CD4-positive, alpha-beta T cell treated with Interleukin-15 for 4 hours (primary cell): ENCODE measurements at places on chromosomes 1 and 21.

DNA sequence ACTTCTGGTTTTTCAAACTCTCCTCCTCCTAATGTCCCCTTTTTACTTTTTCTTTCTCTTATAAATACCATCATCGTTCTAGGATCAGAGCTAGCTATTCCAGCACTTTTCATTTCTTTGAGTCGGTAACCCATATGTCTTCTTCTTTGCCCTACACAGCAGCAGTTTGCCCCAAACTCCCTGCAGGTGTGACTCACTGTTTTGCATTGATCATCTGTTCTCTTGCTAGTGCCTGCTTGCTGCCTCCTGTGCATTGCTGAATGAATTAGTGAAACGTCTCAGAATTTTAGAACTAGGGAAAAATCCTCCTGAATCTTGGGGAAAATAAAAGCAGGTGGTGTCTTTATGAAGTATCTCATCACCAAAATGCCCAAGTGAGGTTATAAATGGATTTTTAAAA is 21.7 kb downstream of the KCNK2 start:
- DNase-seq: no peak

- DNase-seq: no peak
Measured at GRCh38 chr1:3033790-3034090, 12.5 kb downstream of the ACTRT2 start.

DNA sequence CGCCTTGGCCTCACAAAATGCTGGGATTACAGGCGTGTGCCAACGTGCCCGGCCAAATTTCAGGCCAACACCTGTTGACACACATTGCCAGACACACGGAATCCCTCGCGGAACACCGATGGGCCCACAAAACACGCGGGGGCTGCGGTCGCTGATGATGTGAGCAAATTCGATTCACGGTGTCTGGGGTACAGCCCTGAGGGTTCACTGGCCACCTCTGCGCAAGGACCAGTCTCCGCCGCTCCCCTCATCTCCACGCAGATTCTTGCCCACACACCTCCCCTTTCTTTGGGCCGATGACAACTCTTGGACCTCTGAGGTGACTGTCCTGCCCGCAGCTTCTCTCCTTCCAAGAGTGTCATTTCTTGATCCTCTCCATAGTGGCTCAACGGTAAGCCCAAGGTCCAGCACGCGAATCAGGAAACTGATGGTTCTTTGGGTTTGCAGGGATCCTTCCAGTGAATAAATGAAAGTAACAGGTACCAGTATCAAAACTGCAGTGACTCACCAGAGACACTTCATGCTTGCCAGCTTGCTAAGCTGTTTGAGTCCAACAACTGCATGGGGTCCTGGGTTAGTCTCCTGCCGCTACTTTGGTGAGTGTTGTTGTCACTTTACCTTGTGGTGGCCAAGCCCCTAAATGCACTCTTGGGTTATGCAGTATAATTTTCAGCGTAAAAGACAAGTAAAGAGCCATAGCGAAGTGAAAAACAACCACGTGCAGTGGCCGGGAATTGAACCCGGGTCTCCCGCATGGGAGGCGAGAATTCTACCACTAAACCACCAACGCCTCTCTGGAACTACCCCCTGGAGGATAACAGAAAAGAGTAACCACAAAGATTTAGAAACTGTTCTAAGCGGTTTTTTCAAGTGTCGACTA is 11.0 kb upstream of the RNU1-3 start:
- peak; percentile 52 for DNase-seq

DNA sequence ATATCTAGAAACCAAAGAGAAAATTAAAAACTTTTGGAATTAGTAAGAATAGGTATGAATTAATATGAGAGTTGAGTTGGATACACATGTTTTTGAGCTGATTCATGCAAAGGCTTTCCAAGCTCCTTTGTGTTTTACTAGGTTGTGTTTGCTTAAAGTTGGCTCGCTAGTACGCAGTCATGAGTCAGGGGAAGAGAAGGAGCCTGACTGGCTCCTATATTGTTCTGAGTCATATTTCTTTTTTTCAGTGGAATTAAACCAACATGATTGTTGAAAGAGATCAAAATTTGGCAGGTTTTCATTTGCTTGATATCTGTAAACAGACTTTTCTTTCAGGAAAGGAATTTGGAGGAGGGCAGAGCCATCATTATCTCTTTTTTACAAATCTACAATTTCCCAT is 66.7 kb downstream of the MAGI3 start:
- no peak for DNase-seq

DNA sequence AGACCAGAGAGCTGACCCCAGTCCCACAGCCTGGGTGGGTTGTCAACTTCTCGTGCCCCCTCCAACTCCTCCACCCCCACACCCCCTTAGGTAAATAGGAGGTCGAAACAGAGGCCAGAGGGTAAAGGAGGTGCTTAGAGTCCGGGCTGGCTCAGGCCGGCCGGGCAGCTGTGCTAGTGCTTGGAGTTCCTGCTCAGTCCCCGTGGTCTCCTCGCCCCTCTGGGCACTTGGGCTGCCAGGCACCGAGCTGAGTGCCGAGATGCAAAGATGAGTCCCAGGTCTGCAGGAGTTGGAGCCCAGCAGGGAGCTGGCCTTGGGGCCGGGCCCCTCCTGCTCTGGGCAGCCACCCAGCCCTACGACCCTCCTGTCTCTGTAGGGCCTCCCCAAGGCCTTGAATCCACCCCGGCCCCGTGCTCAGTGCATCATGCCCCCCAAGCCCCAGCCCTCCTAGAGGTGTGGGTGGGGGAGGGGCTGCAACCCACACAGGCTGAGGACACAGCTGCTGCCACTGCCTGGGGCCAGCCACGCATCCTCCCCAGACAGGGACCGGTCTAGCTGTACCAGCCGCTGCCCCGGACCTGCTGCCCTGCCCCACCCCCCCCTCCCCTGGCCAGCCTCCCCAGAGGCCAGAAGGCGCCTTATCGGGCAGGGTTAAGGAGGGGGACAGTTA is 1.9 kb downstream of the SMIM1 start:
- DNase-seq: no peak

GRCh38 chr1:94237291-94238226 is at the start of gene ARHGAP29:
Gene ARHGAP29 (minus strand): TSS chr1:94237584. CDS start chr1:94231611, 5,973 bp downstream.
- DNase-seq: no peak

DNA sequence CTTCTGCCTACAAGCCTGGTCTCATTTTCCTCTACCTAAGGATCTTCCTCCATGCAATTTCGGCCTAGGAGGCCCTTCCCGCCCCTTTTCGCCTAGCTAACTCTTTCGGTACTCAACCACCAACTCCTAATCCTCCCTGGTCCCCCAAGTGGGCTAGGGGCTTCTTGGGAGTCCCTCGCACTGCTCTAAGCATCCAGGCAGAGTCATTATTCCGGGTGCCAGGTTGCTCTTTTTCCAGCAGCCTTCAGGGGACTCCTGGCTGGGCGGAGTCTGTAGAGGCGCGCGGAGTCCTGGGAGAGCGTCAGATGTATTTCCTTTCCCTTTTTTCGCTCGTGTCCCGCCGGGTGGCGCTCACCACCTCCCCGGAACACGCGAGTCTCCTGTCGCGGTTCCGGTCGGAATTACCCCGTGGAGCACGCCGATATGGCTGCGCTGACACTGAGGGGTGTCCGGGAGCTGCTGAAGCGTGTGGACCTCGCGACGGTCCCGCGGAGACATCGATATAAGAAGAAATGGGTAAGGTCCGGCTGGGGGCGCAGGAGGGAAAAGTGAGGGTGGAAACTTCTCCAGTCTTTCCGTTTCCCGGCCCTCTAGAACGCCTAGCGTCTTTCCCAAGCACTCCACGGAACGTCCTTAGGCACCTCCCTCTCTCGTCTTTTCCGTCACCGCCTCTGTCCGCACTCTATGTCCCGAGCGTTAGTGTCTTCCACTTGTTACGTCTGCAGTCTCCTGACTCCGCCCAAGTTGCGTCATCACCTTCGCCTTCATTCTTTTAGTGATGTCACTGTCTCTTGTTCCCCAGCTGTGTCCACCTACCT is at the start of gene NSUN4:
Gene NSUN4, plus strand, starts transcription at position 404 of the 818 bp plus-strand sequence. Its CDS starts 20 bp downstream, at position 424.
- DNase-seq: peak; percentile 83

DNA sequence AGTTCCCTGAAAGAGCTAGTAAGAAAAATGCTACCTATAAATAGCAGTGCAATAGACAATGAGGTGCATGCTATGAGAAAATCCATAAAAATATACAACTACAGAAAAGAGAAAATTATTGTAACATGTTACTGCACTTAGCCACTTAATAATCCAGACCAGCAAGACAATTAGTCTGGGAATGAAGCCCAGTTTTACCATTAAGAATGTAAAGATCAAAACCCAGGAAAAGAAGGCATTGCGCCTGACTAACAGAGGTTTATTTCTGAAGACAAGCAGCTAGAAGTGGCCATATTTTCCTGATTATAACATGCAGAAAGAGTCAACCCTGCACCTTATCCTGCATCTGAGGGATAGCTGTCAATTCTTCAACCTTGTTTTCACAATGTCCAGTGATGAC is 276.4 kb upstream of the PRMT6 start:
- DNase-seq: no peak

- no peak for DNase-seq
Measured at GRCh38 chr1:161989786-161990185, 33.9 kb downstream of the OLFML2B start.
